ENCODE measurements at places on chromosomes 2 and 18.

- peak; percentile 73 for DNase-seq
Measured at GRCh38 chr2:27074738-27075565, 3.5 kb upstream of the EMILIN1 start.

DNA sequence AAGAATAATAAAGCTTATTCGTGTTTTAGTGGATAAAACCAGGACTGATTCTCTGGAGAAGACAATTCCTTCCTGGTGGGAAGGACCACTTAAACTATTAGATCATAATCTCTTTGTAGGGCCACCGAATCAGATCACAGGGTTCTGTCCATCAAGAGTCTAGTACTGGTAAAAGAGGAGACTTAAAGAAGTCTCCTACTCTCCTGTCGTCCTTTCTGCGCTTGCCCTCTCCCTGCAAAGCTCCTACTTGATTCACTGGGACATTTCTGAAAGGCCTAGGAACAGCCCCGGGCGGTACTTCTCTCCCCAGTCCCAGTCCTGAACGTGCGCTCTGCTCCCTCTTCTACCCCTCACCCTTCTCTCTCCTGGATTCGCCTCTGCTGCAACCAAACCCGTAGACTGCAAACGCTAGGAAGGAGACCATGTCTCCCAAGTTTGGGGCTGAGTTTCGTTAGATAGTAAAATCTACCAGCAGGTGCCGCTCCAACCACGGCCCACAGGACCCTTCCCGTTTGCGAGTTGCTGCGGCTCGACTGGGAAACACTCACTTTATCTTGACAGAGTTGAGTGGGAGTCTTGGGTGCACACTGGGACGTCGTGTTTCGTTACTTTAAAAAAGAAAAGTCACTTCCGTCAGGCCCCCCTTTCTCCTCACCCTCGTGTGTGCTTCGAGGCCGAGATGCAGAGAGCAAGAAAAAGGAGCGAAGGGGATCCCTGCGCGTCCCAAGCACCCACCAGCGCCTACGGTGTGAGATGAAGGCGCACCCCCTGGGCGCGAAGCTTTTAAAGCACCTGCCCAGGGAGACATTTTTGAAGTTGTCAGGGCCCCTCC, 923 bp downstream of the FIGLA start:
- peak; percentile 42 for DNase-seq

- DNase-seq, result peak; percentile 52
Measured at GRCh38 chr2:127029350-127030051, 77.5 kb downstream of the BIN1 start.

DNA sequence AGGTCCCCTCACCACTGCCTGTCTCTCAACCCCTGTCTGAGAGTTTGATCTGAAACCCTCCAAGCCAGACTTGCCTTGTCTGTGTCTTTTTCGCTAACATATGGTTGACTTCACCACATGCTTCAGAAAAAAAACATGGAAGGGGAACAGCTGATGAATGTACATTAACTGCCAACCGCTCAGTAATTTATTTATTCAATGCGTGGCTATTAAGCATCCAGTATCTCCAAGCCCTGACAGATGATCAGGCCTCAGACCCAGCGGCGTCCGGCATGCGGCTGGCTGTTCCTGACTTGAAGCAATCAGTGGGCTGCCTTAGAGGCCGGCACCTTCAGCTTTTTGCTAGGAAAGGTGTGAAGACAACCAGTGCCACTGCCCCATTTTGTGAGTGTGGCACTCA, 62.3 kb downstream of the NGEF start:
- DNase-seq, result no peak

- peak; percentile 70 for DNase-seq
Measured at GRCh38 chr18:61581578-61582201, 248.5 kb downstream of the CDH20 start.

GRCh38 chr2:128643221-128644065, 324.8 kb upstream of the HS6ST1 start:
- no peak for DNase-seq

GRCh38 chr2:69291004-69291650, 95.9 kb downstream of the GFPT1 start:
- DNase-seq, result peak; percentile 67

- no peak for DNase-seq
Measured at GRCh38 chr2:25105336-25106085, 62.9 kb downstream of the POMC start.

GRCh38 chr2:147826278-147827087, 18.3 kb upstream of the ACVR2A start:
- no peak for DNase-seq

GRCh38 chr2:9655441-9656269, 24.9 kb upstream of the YWHAQ start:
- peak; percentile 80 for DNase-seq

GRCh38 chr2:126933711-126934091, 35.0 kb downstream of the TEX51 start:
- no peak for DNase-seq

DNA sequence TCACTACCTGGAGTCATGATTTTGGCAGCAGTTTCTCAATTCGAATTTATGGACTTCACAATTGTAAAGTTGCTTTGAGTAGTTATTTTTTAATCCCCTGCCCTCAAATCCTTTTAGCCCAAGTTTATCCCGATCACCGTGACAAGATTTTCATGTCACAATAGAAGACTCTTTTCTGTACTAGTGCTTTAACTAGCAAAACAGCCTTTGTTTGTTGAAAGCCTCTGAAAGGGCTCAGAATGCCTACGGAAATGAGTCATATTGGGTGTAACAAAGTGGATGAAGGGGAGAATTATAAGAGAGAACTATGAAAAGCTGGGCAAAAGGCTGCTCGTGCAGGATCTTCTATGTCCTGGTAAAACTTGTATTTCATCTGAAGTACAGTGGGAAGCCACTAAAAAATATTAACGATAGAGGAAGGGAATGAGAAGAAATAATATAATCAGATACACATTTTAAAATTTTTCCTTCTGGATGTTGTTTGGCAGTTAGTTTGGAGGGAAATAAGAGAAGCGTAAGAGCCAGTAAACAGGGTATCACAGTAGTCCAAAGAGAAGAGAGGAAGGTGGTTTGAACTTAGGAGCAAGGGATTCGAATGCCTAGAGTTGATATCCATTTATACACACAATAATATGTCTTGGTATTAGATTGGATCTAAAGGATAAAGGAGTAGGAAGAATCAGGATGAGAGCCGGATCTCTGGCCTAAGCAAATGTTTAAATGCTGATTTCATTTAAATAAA, 114.9 kb downstream of the GALNT13 start:
- no peak for DNase-seq

- peak; percentile 76 for DNase-seq
Measured at GRCh38 chr2:37581433-37581832, 90.0 kb downstream of the CDC42EP3 start.

GRCh38 chr2:229273006-229273722, 2.1 kb upstream of the PID1 start:
- DNase-seq, result no peak

DNA sequence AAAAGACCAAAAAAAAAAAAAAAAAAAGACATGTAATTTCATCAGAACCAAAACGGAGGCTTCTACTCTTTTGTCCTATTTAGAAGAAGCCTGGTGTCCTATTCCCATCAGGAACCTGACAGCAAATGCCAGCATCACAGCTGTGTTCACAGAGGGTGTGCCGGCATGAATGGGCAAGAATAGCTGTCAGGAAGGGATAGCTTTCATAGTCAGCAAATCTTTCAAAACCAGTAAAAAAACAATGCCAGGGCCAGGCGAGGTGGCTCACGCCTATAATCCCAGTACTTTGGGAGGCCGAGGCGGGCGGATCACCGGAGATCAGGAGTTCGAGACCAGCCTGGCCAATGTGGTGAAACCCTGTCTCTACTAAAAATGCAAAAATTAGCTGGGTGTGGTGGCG, 231.8 kb upstream of the PXDN start:
- no peak for DNase-seq

DNA sequence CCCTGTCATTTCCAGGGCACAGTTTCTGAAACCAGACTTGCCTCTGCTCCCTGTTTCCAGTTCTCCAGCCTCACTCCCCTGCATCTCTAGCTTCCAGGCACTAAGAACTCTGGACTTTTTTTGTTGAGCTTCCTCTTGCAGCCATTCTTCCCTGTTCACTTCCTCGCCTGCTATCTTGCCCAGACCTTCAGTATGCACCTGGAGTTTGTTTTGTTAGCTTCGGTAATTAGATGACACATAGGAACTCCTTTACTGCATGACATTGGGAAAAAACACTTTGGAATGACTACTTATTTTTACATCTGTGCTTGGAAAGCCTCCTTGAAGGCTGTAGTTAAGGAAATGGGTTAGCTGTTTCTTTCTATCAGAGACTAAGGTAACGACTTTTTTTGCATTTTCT, 35.2 kb downstream of the OTOF start:
- no peak for DNase-seq

DNA sequence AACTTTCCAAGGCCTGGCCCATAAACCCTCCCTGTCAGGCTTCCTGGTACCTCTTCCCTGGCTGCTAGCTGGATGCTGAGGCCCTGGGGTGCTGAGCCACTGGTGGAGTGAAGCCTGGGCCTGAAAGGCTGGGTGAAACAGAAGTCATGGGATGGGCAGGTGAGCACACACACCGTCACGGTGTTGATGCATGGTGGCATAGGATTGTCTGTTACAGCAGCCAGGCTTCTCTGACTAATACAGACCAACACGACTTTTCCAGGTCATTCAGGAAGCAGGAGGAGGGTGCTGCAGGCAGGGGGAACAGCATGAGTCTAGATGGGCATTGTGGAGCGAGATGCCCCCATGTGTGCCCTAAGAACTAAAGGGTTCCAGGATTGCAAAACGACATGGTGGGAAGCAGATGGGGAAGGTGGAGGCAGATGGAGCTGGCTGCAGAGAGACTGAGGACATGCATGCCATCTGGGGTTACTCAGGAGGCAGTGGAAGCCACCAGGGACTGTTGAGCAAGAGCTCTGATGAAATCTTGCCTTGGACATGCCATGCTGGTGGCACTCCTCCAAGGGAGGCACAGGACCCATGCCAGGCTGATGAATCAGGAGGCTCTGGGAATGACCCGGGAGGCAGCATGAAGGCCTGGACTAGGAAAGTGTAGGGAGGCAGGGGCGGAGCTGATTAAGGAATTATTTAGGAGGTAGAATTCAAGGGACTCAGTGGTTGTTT, 480.9 kb downstream of the TSN start:
- peak; percentile 3 for DNase-seq

DNA sequence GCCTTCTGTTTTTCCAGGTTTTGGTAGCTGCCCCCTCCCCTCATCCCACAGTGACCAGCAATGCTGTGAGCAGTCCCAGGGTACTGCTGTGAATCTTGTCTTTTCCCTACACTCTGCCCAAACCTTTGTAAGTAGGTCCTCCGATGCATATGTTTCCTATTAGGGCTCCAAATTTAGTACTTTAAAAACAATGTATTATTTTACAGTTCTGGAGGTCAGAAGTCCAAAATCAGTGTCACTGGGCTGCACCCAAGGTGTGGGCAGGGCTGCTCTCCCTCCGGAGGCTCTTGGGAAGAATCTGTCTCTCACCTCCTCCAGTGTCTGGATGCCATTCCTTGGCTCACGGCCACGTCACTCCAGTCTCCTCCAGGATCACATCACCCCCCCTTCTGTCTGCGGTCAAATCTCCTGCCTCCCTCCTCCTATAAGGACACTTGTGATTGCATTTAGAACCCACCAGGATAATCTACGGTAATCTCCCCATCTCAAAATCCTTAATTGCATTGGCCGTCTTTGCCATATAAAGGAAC, 208.5 kb downstream of the SH3BP4 start:
- DNase-seq, result peak; percentile 21

DNA sequence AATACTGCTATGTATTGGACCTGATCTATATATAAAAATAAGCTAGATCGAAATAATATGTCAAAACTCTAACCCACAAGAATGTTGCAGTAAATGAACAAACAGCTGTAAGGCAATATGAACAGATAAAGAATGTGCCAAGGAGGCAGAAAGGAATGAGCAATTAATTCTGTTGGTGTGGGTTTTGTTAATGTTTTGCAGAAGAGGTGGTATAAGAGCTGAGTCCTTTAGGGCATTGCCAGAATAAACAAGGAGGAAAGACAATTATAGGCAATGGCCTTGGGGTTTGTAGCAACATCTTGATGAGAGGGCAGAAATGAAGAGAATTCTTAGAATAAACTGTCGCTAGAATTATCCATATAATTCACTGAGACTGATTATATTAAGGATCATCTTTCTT, 240.9 kb upstream of the GULP1 start:
- DNase-seq, result peak; percentile 20

DNA sequence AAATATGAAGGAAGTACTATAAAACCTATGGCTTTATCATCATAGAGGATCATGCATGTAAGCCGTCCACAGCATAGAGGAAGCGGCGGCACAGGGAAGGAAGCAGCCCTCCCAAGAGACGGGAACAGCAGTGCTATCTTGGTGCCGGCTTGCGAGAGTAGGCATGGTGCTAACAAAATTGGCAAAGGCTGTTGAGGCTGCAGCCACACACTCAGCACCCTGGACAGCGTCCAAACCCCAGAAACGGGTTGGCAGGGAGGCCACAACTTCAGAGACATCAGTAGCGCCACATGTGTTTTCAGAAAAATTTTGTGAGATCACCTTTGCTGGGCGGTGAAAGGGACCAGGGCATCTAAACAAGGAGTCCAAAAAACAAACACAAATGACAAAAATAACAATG, 37.7 kb downstream of the NETO1 start:
- DNase-seq, result no peak

- DNase-seq, result peak; percentile 8
Measured at GRCh38 chr2:152743002-152743401, 24.6 kb downstream of the ARL6IP6 start.

DNA sequence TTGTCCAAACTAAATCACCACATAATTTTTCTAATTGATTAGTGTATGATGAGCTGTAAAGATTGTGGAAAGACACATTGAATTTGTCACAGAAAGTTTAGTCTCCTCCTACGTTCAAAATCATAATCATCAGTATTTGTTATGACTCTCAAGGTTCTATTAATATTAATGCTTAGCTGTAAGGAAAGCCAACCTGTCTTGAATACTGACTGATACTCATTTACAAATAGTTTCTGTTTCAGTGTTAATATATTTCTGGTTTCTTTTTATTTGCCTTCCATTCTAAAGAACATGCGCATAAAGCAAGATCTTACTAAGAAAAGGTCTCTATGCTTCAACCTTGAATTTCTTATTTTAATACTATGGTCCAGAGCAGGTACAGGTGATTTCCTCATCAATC, 55.1 kb downstream of the CPS1 start:
- DNase-seq, result no peak

DNA sequence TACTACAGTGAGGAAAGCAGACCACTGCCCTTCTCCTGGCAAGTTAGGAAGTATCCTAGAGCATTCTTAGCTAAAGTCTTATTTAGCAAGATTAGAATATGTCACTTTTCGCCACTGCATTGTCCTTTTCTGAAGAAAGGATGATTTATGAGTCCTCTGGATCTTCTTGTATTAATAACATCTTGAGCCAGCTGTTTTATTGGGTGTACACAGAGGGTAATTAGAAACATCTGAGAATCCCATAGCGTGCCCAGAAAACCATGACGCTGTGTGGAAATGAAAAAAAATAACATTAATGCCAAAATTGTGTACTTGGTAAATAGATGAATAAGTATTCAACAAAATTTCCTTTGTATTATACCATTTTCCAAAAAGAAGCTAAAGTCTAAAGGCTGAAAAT, 198.7 kb downstream of the LTBP1 start:
- peak; percentile 69 for DNase-seq
